Vagina (tissue), 2 donors: ENCODE measurements at places on chromosomes 16 and 17.

DNA sequence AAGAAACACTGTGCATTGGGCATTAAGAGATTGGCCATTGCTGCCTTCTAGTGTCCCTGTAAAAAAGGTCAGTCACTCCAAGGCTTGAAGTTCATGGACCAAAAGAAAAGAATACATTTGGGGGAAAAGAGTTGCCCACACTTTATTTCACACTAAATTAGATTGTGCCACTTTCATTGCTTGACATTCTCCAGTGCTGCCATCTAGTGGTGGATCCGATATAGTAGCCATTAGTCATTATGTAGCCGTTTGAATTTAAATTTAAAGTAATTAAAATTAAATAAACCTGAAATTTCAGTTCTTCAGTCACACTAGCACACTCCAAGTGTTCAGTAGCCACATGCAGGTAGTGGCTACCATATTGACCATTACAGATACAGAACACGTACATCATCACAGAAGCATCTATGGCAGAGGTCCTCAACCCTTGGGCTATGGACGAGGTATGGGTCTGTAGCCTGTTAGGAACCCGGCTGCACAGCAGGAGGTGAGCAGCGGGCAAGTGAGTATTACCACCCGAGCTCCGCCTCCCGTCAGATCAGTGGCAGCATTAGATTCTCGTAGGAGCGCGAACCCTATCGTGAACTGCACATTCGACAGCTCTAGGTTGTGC, 21.9 kb upstream of the CDH5 start:
- DNase-seq, result no peak

- DNase-seq, result no peak
These were observed 194.2 kb downstream of the ZFHX3 start for GRCh38 chr16:72853575-72854266.

DNA sequence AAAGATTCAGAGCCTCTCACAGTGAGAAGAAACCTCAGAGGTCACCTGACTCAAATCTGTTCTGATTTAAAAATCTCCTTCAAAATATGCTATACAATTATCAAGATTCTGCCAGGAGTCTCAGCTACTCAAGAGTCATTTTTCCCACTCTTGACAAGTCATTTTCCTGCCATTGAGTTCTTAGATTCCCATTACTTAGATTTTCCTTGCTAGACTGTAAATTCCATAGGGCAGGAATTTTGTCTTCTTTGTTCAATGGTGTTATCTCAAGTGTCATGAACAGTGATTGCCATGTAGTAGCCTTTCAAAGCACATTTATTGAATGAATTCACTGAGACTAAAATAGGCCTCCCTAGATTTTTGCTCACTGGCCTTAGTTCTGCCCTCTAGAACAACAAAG, 95.9 kb downstream of the PCTP start:
- DNase-seq, result no peak

GRCh38 chr17:9874722-9875121, 30.3 kb downstream of the RCVRN start:
- no peak for DNase-seq

- no peak for DNase-seq
These were observed 9.9 kb downstream of the AXIN1 start for GRCh38 chr16:342455-343213.

GRCh38 chr16:64702415-64702814, 419.4 kb downstream of the CDH11 start:
- no peak for DNase-seq

DNA sequence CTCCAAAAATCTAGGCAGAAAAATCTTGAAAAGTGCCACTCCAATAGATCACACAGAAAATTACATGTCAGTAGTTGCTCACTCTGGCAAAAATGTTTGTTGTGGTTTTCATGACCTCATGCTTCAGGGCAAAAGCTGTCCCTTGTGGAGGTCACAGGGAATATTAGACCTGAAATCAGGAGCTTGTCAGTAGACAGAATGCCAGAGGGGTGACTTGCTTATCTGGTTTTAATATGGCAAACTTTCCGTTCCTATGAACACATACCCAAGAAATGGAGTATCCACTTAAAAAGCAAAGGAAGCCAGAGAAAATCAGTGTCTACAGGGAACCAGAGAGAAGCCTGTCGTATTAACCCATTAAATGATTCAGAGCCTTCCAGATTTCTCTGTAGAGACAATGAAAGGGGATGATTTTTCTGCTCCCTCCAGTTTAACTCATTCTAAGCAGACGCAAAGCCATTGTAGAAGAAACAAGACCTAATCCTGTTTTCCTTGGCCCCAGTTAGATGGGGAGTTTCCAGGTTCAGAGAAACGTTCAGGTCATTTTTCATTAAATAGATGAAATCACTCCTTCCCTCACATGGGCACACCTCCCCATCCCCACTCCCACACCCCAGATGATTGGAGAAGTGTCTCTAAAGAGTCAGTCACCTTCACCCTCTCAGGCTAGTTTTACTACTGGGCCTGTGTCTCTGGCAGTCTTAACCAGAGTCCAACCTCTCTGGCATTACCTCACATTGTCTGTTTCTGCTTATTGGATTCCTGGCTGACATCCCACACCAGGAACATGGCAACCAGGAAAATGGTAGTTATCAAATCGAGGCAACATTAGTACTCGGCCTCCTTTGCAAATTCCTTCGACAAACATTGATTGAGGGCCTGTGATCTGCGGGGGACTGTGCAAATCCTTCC, 6.0 kb downstream of the SOX9 start:
- no peak for DNase-seq

DNA sequence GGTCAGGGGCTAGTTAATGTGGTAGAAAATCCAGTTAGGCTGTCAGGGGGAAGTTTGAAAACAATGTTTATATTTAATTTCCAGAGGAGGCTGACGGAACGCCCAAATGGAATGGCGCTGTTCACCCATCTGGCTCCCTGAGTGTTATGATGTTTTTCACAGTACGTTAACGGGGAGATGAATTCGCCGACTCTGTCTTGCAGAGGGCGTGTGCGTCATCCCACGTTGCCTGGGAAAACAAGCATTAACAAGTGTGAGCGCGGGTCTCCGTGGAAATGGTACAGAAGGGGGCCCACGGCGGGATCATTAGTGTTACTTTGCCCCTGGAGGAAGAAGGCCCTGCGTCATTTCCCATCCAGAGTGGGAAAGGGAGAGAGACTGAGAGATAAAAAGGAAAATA, 29.6 kb downstream of the RGS9 start:
- DNase-seq, result no peak

DNA sequence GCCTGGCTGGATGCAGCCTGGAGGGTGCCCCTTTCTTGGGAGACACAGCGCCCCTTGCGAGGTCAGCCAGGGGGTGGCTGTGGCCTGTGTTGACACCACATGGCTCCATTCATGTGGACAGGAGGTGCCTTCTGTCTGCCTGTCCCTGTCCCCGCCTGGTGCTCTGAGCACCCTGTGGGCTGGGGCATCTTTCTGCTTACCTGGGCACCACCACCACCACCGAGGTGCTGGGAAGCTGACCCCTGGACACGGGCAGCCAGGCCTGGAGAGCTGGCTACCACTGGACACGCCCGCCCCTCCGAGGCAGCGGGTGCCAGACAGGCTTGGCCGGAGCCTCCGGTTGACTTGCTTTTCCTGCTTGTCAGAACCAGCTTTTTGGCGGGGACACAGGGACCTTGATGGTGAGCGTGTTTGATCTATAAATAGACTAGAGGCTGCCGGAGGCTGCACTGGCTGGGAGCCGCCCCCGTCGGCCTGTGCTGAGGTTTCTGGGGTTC, 121.3 kb upstream of the GSE1 start:
- DNase-seq, result no peak

DNA sequence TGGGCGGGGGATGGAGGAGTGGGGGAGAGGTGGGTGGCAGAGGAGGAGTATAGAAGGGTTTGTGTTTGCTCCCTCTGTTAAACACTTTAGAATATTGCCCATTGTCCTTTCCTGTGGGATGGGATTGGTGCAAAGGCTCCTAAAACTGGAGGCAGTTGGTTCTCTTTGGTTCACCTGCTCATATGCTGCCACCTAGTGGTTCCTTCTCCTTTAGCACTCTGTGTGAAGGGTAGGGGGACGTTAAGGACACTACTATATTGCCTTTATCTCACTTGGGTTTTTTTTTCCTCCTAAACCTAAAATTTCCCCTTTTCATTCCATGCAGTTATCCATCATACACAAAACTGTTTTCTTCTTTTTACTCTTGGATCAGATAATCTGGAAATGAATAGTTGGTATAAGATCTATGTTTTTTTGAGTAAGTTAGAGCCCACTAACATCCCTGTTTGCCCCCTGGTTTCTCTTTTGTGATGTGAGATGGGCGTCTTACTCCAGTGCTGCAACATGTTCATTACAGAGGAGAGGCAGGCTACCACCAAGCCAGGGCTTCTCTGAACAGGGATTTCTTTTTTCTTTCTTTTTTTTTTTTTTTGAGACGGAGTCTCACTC, 23.8 kb downstream of the SNX11 start:
- DNase-seq, result no peak

- no peak for DNase-seq
These were observed 72.5 kb downstream of the MPRIP start for GRCh38 chr17:17114592-17115225.

GRCh38 chr17:50289991-50290702, 15.9 kb downstream of the TMEM92 start:
- DNase-seq, result no peak

DNA sequence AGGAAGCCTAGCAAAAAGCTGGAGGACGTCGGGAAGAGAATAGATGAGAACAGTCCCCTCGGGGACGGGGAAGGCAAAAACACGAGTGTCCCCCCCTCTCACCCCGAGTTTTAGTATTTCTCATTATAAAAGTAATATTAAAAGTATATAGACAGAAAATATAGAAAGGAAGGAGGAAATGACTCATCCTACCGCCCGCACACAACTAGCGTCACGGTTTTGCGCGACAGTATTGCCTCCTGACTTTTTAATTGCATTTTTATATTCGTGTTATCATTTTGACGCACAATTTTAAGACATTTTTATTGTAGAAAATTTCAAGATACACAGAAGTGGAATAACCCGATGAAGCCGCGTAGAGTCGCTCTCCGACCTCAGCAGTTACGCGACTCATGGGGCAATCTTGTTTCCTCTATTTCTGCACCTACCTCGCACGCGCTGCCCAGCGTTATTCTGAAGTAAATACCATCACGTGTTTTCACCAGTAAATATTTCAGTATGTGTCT, 652 bp upstream of the SLC25A19 start:
- DNase-seq, result no peak

DNA sequence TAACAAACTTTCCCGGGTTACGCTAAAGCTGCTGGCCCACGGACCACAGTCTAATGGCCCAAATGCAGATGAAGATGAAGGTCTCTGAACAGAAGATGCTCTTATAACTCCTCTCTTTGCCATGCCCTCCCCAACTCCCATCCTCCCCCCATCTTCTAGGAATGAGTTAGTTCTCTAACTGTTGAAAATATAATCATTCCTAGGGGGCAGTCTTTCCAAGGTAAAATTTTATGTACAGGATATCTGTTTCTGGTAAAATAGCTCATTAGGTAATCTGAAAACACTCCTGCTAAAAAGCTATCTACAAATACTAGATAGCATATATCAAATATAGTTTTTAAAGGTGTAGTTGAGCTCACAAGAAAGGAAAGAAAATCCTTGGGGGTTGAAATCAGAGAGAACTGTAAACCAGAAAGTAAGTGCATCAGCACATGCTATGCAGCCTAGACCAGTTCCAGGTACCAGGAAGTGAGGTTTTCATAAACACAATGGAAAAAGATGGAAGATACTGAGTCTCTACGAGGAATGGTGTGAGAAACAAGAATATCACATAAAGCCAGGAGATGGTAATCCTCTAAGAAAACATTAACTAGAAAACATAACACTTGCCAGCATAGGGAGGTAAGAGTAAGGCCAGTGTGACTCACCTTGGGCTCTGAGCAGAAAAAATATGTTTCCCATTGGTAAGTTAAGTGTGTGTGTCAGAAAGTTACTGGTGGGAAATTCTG, 38.1 kb downstream of the CMC2 start:
- DNase-seq, result no peak

GRCh38 chr17:61129267-61130254, 270.1 kb upstream of the TBX2 start:
- DNase-seq, result no peak

- no peak for DNase-seq
These were observed 9.5 kb downstream of the KCNJ16 start for GRCh38 chr17:70084476-70084875.

GRCh38 chr17:77491921-77492445, 351.2 kb downstream of the SEC14L1 start:
- no peak for DNase-seq

DNA sequence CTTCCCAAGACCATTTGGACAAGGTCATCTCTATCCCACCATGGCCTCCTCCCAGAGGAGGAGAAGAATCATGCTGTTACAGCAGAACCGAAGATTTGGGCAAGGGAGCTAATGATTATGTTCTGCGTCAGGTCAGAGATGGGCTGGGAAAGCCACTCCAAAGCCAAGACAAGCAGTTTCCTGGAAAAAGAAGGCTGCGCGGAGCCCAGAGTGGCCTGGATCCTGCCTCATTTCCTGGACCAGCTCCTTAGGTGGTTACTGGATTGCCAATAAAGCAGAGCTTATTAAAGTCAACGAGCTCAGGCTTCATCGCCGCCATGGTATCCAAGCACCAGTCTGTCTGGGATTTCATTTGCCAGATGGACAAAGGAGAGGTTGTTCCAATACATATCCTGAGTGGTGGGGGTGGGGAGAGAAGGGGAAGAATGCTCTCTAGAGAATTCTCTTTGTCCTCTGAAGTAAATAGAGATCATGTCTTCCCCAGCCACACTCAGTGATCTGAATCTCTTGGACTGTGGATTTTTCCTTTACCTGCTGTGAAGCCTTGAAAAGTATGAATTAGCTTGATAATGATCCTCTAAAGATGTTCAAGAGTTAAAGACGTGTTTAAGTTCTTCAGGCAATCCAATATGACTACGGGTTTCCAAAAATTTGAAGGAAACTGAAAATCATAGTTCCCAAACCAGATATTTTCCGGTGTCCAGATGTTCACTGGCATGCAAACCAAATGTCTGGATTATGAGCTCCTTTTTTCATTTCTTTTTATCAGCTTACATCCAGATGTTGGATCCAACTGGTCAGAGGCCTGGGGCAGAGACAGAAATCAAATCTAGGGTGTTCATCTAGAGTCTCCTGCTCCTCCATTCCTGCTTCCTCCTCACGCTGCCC, 17.7 kb downstream of the PRAC1 start:
- no peak for DNase-seq

- DNase-seq, result no peak
These were observed 727.9 kb upstream of the SOX9 start for GRCh38 chr17:71392715-71393567.

DNA sequence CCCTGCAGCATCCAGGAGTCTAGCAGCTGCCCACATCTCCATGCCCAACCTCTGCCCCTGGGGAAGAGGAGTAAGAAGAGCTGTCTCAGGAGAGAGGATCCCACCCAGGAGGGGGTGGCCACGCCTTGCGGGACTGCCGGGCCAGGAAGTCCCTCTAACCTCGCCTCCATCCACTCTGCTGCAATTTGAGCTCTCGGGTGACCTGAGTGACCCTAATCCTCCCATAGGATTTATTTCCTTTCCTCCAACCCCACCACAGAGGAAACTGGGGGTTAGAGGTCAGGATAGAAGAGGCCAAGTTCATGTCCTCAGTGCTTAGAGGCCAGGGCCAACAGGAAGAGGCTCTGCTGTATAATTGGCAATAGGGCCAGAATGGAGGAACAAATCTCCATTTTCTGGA, 22.6 kb upstream of the NGFR start:
- no peak for DNase-seq
